ENCODE measurements at places on chromosomes 3 and 15.

GRCh38 chr15:29687939-29688505 lies 134.2 kb downstream of the TJP1 start:
- DNase-seq: no peak

DNA sequence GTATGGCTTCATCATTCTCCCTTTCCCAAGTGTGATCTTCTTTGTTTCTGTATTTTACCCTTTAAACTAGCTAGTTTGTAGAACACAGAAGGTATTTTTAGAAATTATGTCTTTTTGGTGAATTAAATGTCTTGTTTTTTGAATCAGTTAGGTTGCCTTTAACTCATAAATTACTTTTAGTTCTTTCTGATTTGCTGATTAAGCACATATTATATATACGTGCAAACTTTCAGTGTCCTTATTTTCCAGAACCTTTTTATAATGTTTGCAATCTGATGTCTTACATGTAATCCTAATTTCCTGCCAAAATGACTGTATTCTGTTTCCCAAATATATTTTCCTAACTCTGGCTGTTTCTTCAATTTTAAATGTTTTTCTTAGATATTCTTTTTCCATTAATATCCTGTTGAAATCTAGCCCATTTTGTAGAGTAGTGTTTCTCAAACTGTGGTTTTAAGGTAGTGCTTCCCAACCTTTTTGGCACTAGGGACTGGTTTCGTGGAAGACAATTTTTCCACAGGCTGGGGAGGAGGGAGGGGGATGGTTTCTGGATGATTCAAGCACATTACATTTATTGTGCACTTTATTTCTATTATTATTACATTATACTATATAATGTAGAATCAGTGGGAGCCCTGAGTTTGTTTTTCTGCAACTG lies 51.8 kb downstream of the CHD2 start:
- no peak for DNase-seq

DNA sequence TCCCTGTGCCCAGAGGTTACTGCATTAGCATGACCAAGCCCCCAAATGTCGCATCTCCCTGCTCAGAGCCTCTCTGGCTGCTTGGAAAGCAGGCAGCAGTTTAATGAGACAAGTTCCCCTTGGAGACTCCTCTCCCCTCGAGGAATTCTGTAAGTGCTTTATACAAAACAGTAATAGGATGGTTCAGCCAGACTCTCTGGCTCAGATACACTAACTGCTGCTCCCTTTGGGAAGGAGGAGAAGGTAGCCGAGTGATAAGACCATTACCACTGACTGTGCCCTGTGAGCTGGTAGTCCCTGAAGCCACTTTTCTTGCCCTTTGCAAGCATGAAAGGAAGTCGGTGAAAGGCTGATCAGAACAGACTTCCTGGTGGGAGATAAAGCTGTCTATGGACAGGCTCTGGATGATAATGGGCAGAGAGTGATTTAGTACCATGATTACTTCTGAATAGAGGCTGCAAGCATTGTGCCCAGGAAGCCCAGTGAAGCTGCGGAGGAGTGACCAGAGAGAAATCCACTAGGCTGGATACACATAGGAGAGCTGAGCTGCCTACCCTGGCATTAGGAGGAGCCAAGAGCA lies 100.8 kb downstream of the SEMA6D start:
- DNase-seq: no peak

DNA sequence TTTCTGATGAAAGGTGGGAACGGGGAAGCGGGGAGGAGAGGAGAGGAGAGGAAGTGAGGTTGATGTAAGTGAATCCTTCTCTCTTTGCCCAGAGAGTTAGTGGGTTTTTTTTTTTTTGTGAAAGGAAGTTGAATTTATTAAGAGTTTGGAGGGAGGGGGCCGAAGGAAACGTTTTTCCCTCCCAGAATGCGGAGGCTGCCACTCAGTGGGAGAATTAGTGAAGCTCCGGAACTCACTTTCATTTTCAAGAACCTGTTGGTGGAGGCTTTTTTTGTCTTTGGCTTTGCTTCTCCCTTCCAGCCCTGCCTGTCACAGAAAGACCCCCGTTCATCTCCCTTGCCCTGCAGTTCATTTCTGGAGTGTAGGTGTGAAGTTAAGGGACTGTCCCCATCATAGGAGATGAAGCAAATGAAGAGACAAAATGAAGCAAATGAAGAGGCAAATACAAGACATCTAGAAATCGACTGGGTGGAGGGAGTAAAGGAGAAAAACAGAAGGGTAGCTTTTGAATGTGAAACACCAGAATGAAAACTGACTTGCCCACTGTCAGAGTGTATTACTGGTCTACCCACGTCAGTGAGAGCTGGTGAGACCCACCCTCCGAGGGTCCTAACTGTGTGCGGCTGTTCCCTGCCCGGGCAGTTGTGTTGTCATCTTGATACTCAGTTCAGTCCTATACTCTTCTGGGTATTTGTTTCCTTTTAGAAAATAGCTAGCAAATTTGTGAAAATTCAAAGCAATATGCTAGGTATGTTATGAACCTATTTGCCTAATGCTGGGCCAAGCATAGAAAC lies 91.5 kb downstream of the ITPR1 start:
- DNase-seq: no peak

- no peak for DNase-seq
Measured at GRCh38 chr15:33155691-33156420, 38.7 kb downstream of the FMN1 start.

DNA sequence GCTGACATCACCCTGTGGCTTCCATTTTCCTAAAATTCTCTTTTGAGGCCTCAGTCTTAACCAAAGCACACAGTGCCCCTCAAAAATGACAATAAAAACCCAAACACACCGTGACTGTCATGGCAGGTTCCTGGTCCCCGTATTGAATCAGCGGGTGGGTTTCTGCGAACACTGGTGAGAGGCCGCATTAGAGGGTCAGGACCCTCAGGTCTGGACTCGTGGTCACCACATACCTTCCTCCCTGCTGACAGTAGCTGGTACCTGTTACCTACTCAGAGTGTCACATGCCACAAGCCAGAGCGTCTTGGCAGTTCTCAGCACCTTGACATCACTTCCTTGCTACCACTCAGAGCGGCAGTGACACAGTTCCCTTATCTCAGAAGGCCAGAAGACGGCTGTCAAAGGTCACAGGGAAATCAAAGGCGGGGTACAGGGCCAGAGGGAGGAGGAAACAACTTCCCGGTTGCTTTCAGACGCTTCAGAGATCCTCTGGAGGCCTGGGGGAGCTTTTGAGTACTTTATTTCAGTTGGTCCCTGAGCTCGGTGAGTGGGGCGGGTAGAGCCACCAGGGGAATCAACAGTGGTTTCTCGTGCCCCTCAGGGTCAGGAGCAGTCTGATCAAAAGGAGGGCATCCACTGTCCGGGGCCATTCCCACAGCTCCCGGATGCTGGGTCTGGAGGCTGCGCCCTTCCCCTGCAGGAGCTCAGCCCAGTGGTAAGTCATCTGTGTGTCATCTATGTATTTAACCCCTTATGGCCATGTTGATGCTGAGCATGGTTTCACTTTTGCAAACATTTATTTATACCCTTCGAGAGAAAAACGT lies at the start of the genes CCR5AS and CCRL2:
TSS of gene CCR5AS (minus strand) at position 279 of the 824 bp plus-strand sequence.
TSS of gene CCRL2 (plus strand) at position 472 of the 824 bp plus-strand sequence. CDS start 821 bp downstream, outside the sequence.
- DNase-seq: no peak

GRCh38 chr3:179147873-179148615 lies at the start of gene PIK3CA:
Gene PIK3CA (plus strand): TSS chr3:179148357. CDS start chr3:179198826, 50,469 bp downstream.
- peak; percentile 96 for DNase-seq

GRCh38 chr3:111799951-111800350 lies 59.1 kb upstream of the PHLDB2 start:
- DNase-seq: no peak

DNA sequence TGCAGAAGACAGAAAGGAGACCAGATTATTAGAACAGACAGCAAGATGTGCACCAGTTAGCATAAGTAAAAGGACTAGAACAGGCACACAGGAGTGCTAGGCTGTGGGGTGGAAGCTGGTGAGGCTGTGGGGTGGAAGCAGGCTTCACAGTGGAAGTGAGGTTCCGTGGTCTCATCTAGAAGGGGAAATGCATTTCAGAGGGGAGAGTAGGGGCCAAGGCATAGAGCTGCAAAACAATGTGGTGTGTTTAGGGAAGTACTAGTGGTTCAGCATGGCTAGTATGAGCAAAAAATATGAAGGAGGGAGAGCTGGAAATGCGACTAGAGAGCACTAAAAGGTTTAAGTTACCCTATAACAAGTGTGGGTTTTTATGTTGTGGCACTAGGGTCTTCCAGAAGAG lies 6.5 kb downstream of the POPDC2 start:
- DNase-seq: no peak

DNA sequence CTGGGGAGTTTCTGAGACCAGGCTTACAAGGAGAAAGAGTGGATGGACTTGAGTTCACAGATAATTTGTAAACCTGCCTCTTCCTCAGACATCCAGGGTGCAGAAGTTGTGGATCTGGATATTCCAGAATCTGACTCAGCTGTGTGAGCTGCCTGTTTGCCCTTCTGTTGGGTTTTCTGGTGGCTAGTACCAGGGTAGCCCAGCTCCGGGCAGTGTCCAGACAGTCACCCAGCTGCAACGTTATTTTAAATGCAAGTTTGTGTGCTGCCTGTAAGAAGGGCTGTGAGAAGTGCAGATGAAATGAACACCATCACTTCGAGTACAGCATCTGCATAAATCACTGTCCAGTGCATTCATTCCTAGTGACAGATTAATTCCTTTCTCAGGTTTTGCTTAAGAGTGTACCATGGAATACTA lies 1053.0 kb downstream of the TUSC7 start:
- no peak for DNase-seq

- DNase-seq: no peak
Measured at GRCh38 chr15:30990036-30990435, 1.4 kb downstream of the MTMR10 start.

DNA sequence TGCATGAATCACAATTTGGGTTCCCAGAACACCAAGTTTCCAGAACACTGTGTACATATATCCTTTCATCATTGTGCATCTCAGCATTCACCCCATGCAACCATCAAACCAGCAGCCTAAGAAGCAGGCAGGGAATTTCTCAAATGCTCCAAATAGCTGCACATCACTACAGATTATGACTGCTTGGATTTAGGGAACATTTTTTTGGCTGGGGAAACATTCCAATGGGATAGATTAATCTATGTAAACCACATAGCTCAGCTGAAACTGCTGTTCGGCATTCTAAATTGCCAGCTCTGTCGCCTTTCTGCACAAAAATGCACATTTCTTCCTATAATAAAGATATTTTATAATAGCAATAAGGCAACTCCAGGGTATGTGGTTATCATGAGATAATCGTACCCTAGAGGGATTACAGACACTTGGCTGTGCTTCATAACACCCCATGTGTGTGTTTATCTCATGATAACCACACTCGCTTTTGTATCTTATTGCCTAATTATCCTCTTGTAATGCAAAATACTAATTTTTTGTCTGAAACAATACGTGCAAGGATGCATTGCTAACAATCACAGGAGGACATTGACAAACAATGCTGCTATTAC lies 483.7 kb upstream of the DPH6 start:
- DNase-seq: no peak

- DNase-seq: no peak
Measured at GRCh38 chr15:44366971-44367370, 60.5 kb upstream of the CTDSPL2 start.

- no peak for DNase-seq
Measured at GRCh38 chr3:114218578-114219185, 18.7 kb downstream of the ZNF80 start.

GRCh38 chr15:31365655-31366127 lies 39.1 kb downstream of the KLF13 start:
- DNase-seq: no peak

DNA sequence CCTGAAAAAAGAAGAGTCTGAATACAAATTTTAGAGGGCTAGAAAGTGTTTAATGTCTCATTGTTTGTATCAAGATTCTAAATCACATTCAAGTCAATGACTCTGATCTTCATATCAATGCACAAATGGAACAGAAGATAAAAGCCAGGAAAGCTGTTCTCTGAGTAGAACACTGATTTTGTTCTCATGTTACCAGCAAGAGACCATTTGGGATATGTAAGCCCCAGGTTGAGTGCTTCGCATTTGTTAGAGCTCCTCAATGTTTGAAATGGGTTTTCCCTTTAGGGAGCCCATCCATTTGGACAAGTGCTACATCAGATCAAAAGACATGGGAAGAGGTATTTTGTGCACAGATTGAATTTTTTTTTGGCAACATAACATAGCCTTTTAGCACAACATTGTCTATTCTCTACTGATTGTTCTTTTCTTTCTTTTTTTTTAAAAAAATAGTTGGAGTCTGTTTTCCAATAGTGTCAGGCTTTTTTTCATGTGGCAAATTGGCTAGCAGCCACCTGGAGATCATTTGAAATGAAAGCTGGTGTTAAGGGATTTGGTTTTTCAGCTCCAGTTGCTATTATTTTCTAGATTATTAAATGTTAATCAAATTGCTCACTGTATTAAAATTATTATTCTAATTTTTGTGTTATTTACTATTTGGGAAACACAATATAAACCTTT lies 74.5 kb upstream of the ZPLD1 start:
- no peak for DNase-seq

DNA sequence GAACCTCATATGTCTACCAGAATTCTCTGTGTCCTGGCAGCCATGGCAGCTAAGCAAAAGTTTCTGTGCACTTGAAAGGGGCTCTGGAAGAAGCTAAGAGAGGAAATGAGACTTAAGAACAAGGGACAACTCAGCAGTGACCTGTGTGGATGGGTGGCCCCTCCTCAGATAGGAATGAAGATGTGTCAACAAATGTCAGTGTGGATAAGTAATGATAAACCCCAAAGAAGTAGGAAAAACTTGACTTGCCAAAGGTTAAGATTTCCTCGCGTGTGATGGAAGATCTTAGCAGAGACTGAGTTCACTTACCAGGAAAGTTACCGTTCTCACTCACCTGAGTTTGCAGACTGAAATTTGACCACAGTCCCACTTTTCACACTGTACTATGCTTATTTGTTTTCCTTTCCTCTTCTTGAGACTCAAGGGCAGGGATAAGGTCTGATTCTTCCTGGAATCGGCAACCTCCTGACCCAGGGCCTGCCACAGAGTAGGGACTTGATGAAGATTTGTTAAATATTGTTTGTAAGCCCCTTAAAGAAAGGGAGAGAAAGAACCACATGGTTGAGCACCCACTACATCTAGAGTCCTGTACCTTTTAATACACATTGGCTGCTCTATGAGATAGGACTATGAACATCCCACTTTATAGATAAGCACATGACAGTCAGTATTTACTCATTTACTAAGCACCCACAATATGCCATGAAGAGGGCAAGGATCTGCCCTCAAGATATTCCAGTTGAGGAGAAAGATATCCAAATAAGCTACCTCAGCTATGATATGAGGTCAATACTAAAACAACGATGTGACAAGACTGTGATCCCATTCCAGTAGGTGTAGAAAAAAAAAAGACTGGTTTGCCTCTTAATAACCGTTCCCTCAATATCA lies 7.3 kb upstream of the HRH1 start:
- DNase-seq: no peak

GRCh38 chr3:152258448-152259393 lies 10.0 kb upstream of the MBNL1 start:
- no peak for DNase-seq

- peak; percentile 95 for DNase-seq
Measured at GRCh38 chr3:15310491-15311370, 21.7 kb downstream of the SH3BP5 start.

- DNase-seq: no peak
Measured at GRCh38 chr3:193897288-193897687, 238.7 kb upstream of the HES1 start.

- no peak for DNase-seq
Measured at GRCh38 chr3:8451696-8452095, 49.9 kb upstream of the LMCD1 start.

DNA sequence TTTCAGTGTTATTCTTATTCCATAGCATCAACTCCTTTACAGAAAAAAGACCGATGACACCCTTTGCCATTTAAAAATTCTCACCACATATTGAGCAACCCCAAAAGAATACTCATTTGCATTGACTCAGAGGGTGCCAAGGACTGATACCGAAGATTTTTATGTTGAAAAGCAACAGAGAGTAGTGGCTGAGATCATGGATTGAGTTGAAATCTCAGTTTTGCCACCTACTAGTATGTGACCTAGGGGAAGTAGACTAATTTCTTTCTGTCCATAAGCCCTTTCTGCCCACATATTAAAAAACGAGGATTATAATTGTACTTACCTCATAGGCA lies 313.9 kb upstream of the SATB1 start:
- DNase-seq: no peak
